ENCODE measurements at places on chromosomes 1 and 21. TPM values are rescaled to one million over a fixed set of nuclear protein-coding genes. Genes with fewer than 3 reads are reported as not detected.

GRCh38 chr21:42846221-42846620 is 33.1 kb downstream of the WDR4 start:
- no peak for DNase-seq

KANK4 gene
- 11.8 TPM for polyA plus RNA-seq

C2CD2 gene
- 18.3 TPM for polyA plus RNA-seq

GRCh38 chr1:207847116-207847515 is 63.8 kb downstream of the CD34 start:
- no peak for DNase-seq

DNA sequence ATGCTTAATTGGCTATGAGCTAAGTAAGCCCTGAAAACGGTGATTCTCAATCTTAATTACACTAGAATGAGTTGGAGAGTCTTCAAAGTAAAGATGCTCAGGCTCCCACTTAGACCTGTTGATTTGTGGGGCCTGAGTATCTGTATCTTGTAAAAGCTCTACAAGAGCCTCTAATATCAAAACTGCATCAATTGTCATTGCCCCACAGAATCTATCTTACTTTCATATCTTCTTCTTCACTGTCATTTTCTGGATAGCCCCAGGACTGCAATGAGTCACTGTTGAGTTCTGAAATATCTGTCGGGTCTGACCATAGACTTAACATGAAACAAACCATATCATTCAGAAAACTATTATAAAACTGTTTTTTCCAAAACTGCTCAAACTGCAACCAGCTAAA is 102.8 kb upstream of the SERTAD4 start:
- DNase-seq: no peak

TTC24 gene
- not detected for polyA plus RNA-seq

DNA sequence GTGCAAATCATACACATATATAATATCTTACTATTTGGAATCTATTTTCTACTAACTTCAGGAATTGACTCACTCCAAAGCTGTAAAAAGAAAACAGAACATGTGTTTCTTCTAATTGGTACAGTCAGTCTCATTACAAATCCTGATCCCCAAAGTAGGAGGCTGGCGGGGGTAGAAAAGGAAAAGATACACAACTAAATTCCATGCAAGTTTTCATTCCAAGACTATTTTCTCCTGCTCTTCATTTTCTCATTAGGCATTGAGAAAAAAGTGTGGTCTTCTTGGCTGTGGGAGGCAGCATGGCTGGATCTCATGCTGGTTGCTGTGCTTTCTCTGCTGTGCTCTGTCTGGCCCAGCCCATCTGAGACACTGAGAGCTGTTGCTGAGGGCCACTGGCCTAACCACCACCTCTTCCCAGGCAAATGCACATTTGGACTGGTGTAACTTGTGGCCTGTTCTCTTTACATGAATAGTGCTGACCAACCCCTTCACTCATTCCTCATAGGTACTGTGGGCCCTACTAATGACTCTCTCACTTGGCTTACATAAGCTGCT is 1107.5 kb upstream of the B3GALT2 start:
- DNase-seq: no peak

S100B gene
- polyA plus RNA-seq: 3.5 TPM

DNA sequence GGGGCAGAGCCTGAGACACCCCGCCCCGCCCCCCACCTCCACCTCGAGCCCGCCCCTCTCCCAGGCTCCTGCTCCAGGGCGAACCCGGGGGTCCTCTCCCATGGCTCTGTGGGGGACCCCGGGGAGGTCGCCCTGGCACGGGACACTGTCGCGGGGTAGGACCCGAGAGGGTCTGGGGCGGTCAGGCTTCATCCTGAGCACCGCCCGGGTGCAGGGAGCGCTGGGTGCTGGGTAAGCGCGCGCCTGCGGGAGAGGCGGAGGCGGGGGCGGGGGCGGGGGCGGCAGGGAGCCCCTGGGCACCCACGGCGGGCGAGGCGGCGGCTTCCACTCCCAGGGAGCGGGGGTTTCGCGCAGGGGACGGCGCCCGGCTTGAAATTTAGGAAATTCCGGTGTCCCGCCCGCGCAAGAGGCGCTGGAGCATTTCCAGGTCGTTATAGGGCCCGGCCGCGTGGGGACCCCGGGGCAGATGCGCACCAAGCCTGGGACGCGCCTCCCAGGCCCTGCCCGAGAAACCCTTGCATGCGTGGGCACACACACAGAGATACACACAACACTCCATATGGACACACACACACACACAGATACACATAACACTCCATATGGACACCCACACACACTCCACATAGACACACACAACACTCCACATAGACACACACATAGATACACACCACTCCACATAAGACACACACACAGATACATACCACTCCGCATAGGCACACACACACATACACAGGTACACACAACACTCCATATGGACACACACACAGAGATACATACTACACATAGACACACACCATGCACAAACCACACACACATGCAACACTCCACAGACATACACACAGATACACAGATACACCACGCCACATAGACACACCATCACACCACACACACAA is 48.7 kb upstream of the SLC19A1 start:
- DNase-seq: no peak

GRCh38 chr1:149844650-149845255 is 54.6 kb upstream of the BOLA1 start:
- no peak for DNase-seq

DNA sequence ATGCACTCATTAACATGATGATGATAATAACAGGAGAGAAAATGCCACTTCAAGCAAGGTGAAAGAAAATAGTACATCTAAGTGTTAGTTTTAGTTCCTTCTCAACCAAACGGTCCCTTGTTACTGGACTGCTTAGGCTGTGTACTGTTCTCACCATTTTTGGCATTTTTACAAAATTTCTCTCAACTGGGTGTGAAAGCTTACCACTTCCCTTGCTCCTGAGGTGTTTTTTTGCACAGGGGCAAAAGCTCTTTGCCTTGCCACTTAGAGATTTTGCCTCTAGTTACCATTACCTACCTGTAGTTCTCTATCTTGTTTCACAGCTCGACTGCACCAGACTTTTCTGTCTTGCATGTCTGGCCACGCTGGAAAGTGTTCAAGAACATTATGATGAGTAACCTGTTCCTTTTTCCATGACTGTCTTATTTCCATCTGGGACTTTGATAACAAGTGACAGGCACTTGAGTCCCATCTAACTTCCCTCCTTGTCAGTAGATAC is 10.7 kb downstream of the NEK7 start:
- no peak for DNase-seq

LCE1E gene
- polyA plus RNA-seq: not detected

DNA sequence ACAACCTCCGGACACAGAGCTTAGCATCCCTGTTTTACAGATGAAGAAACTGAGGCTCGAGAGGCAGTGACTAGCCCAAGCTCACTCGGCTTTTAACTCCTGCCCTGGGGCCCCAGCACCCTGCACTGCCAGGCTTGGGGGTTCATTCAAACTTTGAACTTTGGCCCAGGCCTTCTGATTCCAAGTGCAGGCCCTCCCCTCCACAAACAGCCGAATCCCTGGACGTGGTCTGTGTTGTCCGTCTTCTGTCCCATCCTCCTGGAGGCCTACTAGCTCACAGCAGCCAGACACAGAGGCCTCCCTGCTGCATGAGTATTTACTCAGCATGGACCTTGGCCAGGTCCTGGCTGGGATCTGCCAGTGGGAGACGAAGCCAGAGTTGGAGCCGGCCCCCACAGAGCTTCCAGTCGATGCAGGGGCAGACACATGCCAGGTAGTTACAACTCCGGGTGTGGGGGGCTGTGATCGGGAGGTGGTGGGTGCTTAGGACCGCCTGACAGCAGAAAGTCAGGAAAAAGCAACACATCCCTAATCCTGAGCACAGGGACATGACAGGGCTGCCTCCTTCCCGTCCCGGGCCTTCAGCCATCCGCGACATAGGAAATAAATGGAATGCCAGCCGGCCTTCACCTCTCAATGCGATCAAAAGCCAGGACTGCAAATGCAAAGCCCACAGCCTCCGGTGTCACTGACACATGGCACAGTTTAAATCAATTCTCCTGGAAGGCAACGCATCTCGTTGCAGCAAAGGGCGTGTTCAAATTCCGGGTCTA is 7.4 kb downstream of the IFFO2 start:
- no peak for DNase-seq

F13B gene
- not detected for polyA plus RNA-seq

GRCh38 chr1:156490401-156491032 is 10.1 kb downstream of the MEF2D start:
- no peak for DNase-seq

MATN1 gene
- 0.44 TPM for polyA plus RNA-seq

KIAA0040 gene
- polyA plus RNA-seq: 17.6 TPM

DNA sequence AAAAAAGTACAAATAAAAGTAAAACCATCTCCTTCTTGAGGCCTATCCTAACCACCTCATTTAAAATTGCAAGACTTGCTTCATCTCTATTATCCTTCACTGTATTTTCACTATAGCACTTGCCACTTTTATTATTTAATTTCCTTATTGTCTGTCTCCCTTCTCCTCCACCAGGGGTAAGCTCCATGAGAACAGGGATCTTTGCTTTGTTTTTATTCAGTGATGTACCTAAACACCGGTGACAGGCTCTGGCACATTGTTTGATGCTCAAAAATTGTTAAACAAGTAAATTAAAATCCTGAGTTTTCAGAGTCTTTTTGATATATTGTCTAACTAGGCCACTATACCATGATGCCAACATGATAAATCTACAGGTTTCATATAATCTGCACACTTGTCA is 17.2 kb upstream of the SPEN start:
- DNase-seq: no peak

- DNase-seq: no peak
These were observed 70.5 kb upstream of the PGD start for GRCh38 chr1:10328180-10328963.

- DNase-seq: no peak
These were observed 1.1 kb downstream of the WNT3A start for GRCh38 chr1:228007801-228008341.

DNA sequence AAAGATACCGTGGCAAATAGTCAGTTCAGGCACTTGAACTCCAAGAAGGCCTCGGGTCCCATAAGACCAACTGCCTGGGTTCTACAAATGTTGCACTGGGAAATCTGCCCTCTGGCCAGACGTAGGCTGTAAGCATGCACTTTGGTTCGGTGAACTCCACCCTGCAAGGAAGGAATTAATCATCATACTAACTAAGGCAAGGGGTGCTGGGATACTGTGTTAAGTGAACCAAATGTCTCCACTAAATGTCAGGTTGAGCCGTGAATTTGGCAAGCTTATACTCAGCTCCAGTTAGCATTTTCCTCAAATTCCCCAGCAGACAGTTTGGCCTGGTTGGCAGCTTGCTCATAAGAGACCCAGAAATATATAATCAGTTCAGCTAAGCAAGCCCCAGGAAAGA is 385.9 kb downstream of the GPATCH2 start:
- DNase-seq: no peak

SMIM34 gene
- polyA plus RNA-seq: 0.38 TPM

DNA sequence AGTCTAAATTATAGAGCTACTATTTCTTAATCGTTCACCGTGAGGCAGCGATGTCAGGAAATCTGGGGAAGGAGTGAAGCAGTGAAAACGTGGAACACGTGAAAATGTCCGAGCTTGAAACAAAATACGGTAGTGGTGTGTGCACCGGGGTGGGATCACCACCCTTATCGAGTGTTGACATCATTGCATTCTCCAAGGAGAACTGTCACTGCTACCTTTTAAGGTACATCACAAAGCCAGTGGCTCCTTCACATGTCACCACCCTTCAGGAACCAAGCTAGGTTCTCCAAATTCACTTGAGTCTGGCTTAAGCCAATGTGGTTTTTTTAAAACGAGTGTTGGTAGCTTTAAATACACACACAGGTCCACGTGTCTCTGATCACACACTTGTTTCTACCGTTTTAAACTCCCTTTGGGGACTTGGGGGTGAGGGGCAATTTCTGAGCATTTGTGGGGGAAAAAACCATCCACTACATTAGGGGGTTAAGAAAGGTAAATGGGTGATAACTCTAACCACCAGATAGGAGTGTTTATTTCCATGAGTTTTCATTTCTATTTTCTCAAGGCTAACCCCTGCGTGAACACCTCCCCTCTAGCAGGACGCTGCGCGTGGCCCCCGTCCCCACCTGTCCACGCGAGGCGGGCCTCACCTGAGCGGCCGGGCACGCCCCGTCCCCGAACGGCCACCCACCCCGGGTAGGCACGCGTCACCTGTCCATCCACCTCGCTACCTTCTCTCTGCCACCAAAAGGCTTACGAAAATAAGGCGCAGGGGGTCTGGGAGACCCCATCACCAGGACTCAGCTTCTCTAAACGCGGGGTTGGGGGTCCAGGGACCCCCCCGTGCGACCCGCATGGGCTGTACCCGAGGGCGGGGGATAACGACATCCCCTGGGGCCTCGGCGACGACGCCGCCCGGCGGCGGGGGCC is 978 bp downstream of the PRDM15 start:
- DNase-seq: no peak

- DNase-seq: no peak
These were observed 25.3 kb downstream of the TP53BP2 start for GRCh38 chr1:223820515-223820858.

GRCh38 chr1:14728516-14728915 is 130.0 kb downstream of the KAZN start:
- no peak for DNase-seq

- DNase-seq: no peak
These were observed 135.5 kb downstream of the MIS18A start for GRCh38 chr21:32143241-32143939.

LIPI gene
- 0.90 TPM for polyA plus RNA-seq

DNA sequence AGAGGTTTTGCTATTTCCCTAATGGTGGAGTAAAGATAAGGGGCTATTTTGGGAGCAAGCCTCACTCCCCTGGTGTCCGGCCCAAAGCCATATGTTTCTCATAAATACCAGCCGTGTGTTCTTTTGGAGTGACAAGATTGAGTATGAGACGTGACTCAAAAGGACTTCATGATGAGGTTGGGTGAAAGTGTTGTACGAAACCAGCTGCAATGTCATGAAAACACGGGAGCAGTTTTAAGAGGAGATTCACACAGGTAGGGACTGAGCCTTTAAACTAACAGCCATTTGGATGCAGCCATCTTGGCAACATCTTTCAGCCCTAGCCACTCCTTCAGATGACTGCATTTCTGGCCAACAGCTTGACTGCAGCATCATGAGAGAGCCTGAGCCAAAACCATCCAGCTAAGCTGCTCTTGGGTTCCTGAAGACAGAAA is 532.3 kb upstream of the USP24 start:
- peak; percentile 51 for DNase-seq

FAM72C gene
- 1.5 TPM for polyA plus RNA-seq

YTHDF2 gene
- polyA plus RNA-seq: 70.7 TPM

MINDY1 gene
- polyA plus RNA-seq: 49.6 TPM

DNA sequence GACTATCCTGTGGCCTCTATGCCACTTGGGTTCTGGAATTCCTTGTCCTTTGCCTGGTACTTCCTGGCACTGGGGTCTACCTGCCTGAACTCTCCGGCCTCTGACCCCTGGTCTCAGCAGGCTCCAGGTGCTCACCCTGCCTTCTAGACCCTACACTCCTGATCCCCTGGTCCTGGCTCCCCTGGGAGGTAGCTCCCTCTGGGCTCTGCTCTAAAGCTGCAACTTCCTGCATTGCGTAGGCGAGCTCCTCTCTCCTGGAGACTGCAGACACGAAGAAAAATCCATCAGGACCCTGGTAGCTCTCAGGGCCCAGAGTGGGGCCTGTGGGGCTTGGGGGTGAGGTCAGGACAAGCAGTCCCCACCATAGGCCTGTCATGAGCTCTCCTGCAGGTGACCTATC is 7.8 kb upstream of the PLEKHG5 start:
- no peak for DNase-seq
